Stimulated activated CD4-positive, alpha-beta T cell treated with anti-CD3 and anti-CD28 coated beads, TNF-alpha, amount 100 ng/mL, for 4 hours (primary cell): ENCODE measurements at places on chromosomes 2 and 18.

DNA sequence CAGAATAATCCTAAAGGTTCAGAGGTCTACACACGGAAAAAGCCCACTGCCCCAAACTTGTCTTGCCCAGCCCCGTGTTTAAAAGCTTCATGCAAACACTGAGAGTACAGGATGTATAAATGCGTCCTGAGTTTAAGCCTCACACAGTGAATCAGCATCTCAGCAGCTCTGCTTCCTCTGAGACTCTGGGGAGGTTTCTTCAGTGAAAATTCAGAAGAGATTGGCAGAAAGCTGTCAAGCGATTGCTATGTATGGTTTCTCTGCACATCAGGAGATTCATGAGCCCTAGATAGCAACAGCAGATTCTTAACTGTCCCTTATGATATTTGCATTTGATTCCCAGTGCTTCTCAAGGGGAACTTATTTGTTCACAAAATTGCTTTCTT lies 27.1 kb downstream of the CRACDL start:
- DNase-seq: no peak

GRCh38 chr2:22894761-22895160 lies 490.2 kb upstream of the KLHL29 start:
- DNase-seq: no peak

DNA sequence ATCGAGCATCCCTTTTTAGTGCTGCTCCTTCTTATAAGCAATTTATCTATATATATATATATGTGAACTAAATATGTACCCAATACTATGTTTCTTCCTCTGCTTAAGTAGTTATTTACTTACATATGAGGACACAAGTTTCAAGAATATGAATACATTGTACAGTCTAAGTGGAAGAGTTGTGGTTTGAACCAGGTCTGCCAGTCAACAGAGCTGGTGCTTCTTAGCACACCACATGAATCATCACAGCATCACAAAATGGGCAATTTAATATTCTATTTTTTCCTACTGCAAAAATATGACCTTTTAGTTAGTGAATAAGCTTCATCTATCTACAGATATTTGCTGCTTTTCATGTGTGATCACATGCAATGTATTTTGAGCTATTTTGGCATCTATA lies 64.4 kb upstream of the SPAG16 start:
- DNase-seq: no peak

DNA sequence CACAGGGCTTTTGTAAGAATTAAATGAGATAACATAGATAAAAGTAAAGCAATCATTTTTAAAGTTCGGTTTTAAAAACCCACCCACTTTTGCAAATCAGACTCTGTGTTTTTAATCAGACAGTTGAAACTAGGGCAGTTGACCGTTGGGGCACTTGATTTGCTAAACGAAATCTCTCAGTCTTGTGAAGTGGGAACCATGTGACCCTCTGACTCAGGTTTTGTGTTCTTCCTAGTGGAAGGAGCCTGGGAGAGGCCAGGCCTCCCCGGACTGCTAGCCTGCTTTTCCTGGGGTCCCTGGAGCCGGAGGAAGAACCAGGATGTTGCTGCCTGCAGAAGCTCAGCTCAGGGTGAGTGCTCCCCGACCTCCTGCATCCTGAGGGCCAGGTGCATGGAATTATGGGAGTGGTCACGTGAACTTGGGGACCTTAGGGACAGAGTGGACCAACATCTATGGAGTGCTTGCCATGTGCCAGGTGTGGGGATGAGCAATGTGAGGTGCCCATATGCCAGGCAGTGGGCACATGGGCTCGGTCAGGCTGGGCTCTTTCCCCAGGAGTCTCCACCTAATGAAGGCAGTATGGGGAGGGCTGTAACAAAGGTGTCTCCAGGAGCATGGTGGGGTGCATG lies 3.9 kb downstream of the C2orf72 start:
- DNase-seq: no peak

DNA sequence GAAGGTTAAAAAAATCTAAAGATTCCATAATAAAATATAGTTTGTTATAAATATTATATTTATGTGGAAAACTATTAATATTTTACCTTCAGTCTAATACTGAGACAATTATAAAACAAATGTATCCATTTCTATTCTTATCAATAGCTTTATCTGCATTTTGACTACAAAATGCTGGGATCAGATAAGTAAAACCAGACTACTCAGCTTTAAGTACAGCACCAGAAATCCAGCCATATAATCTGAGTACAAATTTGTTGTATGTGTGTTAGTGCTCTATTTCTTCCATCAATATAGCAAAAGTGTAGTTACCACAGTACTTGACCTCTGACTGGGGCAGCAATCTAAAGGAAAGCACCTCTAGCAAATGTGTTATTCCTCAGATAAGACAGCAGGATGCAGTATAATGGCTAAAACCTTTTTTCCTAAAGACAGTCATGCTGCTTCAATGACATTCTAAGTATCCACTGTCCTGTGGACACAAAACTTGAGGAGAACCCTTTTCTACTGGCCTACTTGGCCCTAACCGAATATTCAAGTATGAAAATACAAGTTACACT lies 68.1 kb downstream of the OLA1 start:
- no peak for DNase-seq

- no peak for DNase-seq
Observed at GRCh38 chr2:8993196-8993901, 10.1 kb downstream of the MBOAT2 start.

GRCh38 chr2:162004031-162004430 lies 70.0 kb downstream of the DPP4 start:
- no peak for DNase-seq

DNA sequence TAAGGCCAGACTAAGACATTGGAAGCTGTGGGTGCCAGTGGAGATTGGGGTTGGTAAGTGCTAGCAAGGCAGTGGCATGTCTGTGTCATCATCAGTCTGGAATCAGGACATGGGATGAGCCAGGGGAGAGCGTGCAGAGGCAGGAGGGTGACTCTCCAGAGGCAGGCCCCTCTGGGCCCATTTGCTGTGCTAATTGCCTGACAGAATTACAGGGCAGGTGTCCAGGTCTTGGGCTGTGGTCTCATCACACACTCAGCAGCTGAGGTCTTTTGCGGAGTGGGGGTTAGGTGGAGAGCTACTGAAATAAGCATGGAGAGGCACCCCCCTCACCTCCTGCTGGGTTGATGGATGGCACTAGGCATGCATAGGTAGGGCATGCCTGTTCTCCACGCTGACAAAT lies 57.4 kb downstream of the CELF4 start:
- no peak for DNase-seq

DNA sequence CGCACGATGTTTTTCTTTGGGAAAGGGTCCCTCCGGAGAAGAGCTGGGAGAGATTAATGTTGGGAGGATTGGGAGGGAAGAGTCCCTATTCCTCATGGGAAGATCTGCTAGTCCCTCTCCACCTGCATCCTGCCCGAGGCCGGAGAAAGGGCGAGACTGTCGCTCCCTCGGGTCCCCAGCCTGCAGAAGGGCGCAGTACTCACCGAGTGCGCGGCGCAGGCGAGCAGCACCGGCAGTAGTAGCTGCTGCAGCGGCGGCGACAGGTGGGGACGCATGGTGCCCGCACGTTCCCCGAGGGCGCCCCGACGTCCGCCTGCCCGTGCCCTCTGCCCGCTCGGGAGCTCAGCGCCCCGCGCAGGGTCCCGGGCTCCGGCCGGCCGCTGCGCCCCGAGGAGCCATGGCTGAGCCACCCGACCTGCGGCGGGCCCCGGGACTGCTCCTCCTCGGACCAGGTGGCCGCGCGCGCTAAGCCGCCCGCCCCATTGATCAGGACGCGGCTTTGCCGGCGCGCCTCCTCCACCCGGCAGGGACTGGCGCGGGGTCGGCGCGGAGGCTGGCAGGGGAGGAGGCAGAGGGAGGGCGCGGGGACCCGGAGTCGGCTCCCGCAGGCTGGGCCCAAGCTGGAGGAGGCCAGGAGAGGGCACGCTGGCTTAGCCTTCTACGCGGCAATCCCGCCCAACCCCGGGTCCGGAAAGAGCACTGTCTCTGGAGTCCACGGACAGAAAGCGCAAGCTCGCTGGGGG lies at the start of gene SCTR:
Gene SCTR (minus strand): TSS at position 532 of the 743 bp plus-strand sequence. CDS start 257 bp downstream, at position 275.
- DNase-seq: no peak
